ENCODE measurements at places on chromosomes 13 and 19. TPM values are rescaled to one million over a fixed set of nuclear protein-coding genes. Genes with fewer than 3 reads are reported as not detected.

The ZNF98 gene
- total RNA-seq, result not detected

The ZNF738 gene
- 4.1 TPM for total RNA-seq

The MYO1F gene
- total RNA-seq, result 0.23 TPM

The TTC9B gene
- total RNA-seq, result not detected

The ZNF83 gene
- total RNA-seq, result 37.7 TPM

The HCN2 gene
- 0.30 TPM for total RNA-seq

The TMEM38A gene
- 3.7 TPM for total RNA-seq

The C19orf67 gene
- total RNA-seq, result not detected

The ZNF146 gene
- 94.9 TPM for total RNA-seq

The TPTE2 gene
- total RNA-seq, result not detected

The ZNF565 gene
- 10.2 TPM for total RNA-seq

The ERICH6B gene
- not detected for total RNA-seq

The PSG5 gene
- 2.7 TPM for total RNA-seq

The ZNF547 gene
- total RNA-seq, result 10.6 TPM

The CLASRP gene
- 10.7 TPM for total RNA-seq

The FLT3LG gene
- total RNA-seq, result 1.9 TPM

The RYR1 gene
- under 0.01 TPM for total RNA-seq

The SRRM5 gene
- total RNA-seq, result not detected

The MATK gene
- 0.70 TPM for total RNA-seq

The ZFP30 gene
- total RNA-seq, result 7.1 TPM

The SLC46A3 gene
- 12.3 TPM for total RNA-seq

The FFAR3 gene
- total RNA-seq, result not detected

The SLC10A2 gene
- not detected for total RNA-seq

The OR7D2 gene
- total RNA-seq, result not detected

The NKPD1 gene
- 0.08 TPM for total RNA-seq

The HSH2D gene
- total RNA-seq, result not detected

The SIX5 gene
- 6.2 TPM for total RNA-seq

The PBX4 gene
- not detected for total RNA-seq

The ADM5 gene
- 0.59 TPM for total RNA-seq

Measured in smooth muscle cell of the coronary artery (primary cell).